Right kidney (tissue), 9 donors: ENCODE measurements at places on chromosomes 4 and X.

- no peak for DNase-seq
These were observed 40.8 kb downstream of the DLG3 start for GRCh38 chrX:70485466-70485865.

- no peak for DNase-seq
These were observed 23.4 kb downstream of the IRF2 start for GRCh38 chr4:184450743-184451535.

DNA sequence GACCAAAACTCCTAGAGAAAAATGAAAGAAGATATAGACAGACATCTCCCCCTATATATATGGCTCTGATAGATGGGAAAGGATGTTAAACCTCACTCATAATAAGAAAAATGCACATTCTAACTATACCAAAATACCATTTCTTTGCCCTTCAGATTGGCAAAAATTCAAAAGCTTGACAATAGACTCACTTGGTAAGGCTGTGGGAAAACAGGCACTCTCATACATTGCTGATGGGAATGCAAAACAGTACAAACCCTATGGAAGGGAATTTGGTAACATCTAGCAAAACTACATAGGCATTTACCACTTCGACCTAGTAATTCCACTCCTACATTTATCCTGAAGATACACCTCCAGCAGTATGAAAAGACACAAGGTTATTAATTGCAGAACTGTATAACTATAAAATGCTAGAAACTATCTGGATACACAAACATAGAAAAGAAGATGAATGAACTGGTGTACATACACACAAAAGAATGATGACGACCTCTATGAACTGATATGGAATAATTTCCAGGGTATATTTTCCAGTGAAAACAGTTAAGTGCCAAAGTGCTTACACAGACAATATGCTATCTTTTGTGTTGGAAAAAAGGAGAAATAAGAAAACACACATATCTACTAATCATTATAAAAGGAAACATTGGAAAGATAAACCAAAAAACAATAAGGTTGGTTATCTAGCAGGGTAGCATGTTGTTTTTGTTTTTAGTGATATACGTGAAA lies 48.5 kb downstream of the WDFY3 start:
- no peak for DNase-seq

- no peak for DNase-seq
These were observed 99.5 kb downstream of the NEUROG2 start for GRCh38 chr4:112416464-112416863.

GRCh38 chr4:83947125-83947829 lies 411.4 kb downstream of the GPAT3 start:
- DNase-seq, result no peak

DNA sequence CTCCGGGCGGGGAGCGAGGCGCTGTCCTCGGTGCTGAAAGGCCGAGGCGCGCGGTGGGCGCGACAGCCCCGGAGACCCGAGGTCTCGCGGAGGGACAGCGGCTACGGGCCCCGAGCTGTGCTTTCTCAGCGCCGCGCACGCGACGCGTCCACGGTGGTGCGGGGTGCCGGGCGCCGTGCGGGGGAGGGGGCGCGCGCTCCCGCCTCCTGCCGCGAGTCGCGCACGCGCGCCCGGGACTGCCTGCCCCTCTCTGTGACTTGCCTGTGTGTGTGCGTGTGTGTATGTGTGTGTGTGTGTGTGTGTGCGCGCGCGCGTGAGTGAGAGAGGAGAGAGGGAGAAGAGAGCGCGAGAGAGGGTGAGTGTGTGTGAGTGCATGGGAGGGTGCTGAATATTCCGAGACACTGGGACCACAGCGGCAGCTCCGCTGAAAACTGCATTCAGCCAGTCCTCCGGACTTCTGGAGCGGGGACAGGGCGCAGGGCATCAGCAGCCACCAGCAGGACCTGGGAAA lies at the start of gene GRIA2:
Gene GRIA2 (plus strand): TSS at position 358 of the 511 bp plus-strand sequence. CDS start 315 bp downstream, outside the sequence.
- peak; percentile 76 for DNase-seq

GRCh38 chr4:54085284-54085683 lies 14.7 kb upstream of the GSX2 start:
- no peak for DNase-seq

GRCh38 chrX:15319075-15319474 lies 3.6 kb upstream of the ASB11 start:
- DNase-seq, result no peak

DNA sequence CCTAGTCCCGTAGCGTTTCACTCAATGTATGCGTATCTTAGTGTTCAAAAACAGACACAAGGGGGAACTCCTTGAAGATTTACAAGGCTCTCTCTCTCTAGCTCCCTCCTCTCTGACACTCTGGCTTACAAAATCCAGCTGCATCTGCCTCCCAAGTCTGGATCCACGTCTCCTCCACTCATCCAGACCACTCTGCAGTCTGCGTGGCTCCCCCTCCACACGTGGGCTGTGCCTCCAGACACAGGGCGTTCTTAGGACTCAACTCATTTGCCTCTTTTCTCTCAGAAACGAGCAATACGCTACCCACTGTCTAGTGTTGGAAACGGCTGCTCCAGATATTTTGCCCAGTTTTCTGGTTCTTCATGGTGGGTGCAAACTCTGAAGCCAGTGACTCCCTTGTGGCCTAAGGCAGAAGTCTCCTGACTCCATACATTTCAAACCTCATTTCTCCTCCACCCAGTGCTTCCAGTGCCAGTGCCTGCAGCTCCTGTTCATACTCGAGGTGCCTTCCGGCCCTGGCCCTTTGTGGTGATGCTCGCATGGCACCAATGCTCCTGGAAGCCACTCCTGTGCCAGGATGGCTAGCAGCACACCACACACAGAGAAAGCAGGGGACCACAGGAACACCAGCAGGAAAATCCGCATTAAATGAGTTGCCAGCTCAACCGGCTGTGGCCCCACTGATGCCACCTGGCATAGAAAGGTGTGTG lies 24.1 kb downstream of the NAT8L start:
- DNase-seq, result no peak

DNA sequence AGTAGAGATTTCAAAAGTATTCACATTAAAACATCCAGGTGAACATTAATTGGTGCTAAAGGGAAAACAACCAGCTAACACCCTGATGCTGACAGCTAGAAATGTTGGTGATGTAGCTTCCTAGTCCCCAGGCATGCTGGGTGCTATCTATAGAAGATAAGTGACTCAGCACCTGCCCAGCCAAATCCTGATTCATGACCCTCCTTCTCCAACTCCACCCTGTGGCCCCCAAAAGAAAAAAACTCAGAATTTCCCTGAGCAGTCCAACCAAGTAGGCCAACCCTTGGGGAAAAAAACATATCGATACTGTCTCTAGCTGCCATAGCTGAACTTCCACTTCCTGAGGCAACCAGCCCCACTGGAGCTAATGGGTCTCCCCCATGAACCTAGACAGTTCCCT lies 197.6 kb upstream of the KLF3 start:
- no peak for DNase-seq

GRCh38 chrX:17833954-17834353 lies 27.1 kb downstream of the RAI2 start:
- no peak for DNase-seq

GRCh38 chr4:182749667-182750167 lies 167.5 kb downstream of the DCTD start:
- DNase-seq, result no peak

DNA sequence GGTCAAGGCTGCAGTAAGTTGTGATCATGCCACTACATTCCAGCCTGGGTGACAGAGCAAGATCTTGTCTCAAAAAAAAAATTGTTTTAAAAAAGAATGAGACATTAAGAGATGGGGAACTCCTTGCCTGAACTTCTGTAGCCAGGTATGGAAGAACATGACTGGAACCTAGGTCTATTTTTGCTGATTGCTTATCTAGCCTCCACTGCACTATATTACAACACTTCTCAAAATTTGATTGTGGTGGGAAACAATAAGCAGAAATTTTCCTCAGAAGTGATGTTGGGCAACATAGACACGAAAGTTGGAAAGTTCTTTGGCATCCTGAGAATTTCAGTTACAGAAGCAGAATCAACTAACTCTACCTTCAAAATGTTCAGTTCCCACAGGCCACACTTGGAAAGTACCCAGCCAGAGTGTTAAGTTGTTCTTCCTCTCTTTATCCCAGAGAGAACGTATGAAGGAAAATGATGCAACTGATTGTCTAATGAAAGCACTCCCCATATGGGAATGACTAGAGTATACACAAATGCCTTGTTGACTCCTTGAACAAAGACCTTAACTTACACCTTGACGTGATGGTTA lies 50.0 kb downstream of the LUZP4 start:
- DNase-seq, result no peak

- no peak for DNase-seq
These were observed 112.5 kb downstream of the ADRA2C start for GRCh38 chr4:3878678-3879077.

DNA sequence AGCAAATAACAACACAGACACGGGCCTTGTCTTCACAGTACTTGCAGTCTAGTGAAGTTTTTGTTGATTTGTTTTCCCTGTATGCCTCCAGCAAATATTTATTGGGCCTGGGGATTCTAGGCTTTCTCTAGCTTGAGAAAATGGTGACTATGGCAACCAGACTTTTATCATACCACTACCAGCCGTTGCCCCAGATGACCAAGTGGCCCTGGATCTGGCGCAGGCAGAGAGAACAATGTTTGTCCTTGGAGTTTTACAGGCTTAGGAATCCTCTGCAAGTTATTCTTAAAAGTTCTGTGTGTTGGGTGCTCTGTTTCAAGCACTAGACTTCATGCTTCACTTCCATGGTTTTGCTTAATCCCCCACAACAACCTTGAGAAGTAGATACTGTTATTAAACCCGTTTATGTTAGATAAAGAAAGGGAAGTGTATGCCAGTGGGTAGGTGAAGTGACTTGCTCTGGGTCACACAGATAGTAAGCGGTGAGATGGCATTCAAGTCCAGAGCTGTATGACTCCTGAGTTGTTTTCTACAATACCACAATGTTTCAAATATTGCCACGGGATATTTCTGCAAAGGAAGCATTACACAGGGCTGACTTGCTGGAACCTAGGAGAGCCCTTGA lies 94.6 kb downstream of the AKAP4 start:
- no peak for DNase-seq

DNA sequence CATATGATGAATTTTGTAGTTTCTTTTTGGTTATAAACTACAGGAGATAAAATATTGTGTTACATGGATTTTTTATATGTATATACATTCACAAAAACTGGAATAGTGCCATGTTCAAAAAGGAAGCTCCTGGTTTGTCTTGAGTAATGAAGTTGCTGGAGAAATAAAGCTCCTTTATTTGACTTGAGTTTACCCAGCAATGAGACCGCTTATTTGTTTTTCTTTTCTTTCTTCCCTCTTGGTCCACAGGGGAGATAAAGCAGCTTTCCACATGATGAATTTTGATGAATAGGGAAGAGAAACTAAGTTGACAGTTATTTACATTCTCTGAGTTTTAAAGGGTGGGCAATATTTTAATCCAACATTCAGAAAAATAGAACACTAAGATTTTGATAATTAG lies 176.5 kb downstream of the GPM6A start:
- DNase-seq, result no peak

DNA sequence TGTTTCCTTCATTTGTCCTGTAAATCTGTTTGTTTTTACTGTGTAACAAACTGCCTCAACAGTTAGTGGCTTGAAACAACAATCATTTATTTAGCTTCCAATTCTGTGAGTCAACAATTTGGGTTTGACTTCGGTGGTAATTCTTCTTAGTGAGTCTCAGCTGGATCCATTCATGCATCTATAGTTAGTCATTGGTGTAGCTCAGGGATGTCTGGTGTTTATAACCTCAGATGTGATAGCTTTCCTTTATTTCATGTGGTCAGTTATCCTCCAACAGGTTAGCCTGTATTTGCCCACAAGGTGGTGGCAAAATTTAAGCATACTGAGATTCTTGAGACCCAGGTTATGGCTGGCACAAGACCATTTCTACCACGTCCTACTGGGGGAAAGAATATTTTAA lies 1267.2 kb downstream of the RAPGEF2 start:
- DNase-seq, result no peak

- DNase-seq, result no peak
These were observed 121.8 kb upstream of the TMEM47 start for GRCh38 chrX:34778916-34779315.
